Adrenal gland (tissue), 19 donors: ENCODE measurements at places on chromosomes 16 and 17. TPM values are rescaled to one million over a fixed set of nuclear protein-coding genes. Genes with fewer than 3 reads are reported as not detected.

USP43 gene
- 0.32 TPM for total RNA-seq

RSAD1 gene
- total RNA-seq, result 32.1 TPM

CCDC102A gene
- 2.2 TPM for total RNA-seq

SDR42E1 gene
- 0.34 TPM for total RNA-seq

TBC1D3C gene
- not detected for total RNA-seq

TERB1 gene
- not detected for total RNA-seq

GRCh38 chr17:1186214-1186820 is 6.5 kb upstream of the ABR start:
- H3K4me3 ChIP-seq, result no peak overlapping the region
- no peak for DNase-seq
- H3K27me3 ChIP-seq, result no peaks in the 10 kb centered on the region
- H3K36me3 ChIP-seq, result no peaks in the 10 kb centered on the region
- H3K27ac ChIP-seq, result no peak overlapping the region

DNA sequence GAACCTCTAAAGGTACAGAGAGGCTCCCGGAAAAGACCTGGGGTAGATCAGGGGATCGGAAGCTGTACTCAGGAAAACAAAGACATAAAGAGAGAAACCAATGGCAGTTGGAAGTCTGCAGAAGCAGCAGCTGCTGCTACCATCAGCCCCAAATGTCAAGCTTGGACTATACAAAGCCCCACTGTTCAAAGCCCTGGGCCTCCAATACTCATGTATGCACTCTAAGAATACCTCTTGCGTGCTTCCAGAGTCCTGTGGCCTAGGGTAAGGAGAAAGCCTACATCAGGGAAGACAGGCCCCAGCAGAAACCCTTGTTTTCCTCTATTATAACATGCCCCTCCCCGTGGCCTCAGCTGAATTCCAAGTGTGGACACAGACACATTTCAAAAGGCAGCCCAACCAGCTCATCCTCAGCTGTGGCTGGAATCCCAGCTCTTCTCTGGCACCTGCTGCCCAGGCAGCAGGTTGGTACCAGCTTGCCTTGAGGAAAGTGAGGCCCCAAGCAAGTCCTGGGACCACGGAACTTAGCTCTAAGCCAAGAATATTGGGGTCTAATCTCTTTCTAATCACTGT is 19.3 kb upstream of the MTMR4 start:
- H3K4me3 ChIP-seq, result no peak overlapping the region
- no peak overlapping the region for H3K27ac ChIP-seq
- no peaks in the 10 kb centered on the region for H3K36me3 ChIP-seq
- H3K4me1 ChIP-seq, result peaks cover 43% of the 10 kb centered on the region
- no peak for DNase-seq

- peaks cover 94% of the 10 kb centered on the region for H3K27me3 ChIP-seq
- no peak for DNase-seq
- H3K4me1 ChIP-seq, result peaks cover 25% of the 10 kb centered on the region
- H3K27ac ChIP-seq, result no peak overlapping the region
- no peaks in the 10 kb centered on the region for H3K36me3 ChIP-seq
Measured at GRCh38 chr17:37740915-37741314, 3.9 kb downstream of the HNF1B start.

- H3K27ac ChIP-seq, result peak overlapping the region; percentile 44
- H3K36me3 ChIP-seq, result peaks cover 67% of the 10 kb centered on the region
- H3K27me3 ChIP-seq, result no peaks in the 10 kb centered on the region
- H3K4me3 ChIP-seq, result no peak overlapping the region
Measured at GRCh38 chr16:71927383-71927782, 32.1 kb downstream of the IST1 start.

GRCh38 chr16:56282451-56282850 is 91.2 kb downstream of the GNAO1 start:
- H3K27ac ChIP-seq, result no peak overlapping the region
- H3K4me3 ChIP-seq, result no peak overlapping the region
- no peak for DNase-seq
- no peaks in the 10 kb centered on the region for H3K27me3 ChIP-seq
- H3K4me1 ChIP-seq, result no peaks in the 10 kb centered on the region
- H3K36me3 ChIP-seq, result no peaks in the 10 kb centered on the region

DNA sequence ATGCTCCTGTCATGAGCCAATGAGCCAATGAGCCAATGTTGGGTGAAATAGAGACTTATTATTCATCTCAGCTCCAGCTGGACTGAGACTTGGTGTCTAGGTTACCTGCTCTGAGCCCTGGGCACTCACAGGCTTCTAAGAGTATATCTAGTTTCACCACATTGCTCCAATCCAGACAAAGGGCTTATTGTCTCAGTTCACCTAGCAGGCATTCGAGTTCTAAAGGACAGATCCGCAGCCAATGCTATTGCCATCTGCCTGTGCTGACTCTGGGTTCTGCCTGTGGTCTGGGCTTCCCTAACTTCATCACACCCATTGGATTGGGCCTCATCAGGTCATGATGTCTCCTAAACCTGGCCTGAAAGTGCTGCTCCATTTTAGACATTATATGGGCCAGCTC is 66.1 kb upstream of the HS3ST4 start:
- no peaks in the 10 kb centered on the region for H3K36me3 ChIP-seq
- no peak for DNase-seq
- H3K27ac ChIP-seq, result no peak overlapping the region
- H3K4me3 ChIP-seq, result no peak overlapping the region
- H3K4me1 ChIP-seq, result no peaks in the 10 kb centered on the region

DNA sequence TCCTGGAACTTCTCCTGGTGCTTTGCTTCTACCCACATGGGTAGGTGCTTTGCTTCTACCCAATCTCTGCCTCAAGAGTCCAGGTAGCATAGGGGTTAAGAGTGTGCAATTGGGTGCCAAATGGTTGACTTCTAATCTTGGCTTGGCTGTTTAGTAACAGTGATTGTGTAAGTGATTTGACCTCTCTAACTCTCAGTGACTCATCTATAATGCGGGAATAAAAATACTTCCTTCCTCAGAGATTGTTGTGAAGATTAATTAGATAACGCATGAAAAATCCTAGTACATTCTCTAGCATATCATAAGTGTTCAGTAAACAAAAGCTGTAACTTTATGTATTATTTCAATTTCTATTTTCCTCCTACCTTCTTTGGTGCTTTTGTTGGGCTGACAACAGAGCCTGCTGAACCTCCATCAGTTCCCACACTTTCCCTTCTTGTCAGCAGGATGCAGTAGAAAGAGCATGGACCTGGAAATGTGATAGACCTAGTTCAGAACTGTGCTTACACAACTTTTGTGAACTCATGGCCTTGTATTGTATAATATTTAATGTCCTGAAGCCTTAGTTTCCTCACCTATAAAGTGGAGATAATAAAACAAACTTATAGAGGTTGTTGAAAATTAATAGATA is 72.9 kb upstream of the SMIM36 start:
- H3K36me3 ChIP-seq, result no peaks in the 10 kb centered on the region
- peaks cover 10% of the 10 kb centered on the region for H3K4me1 ChIP-seq
- no peaks in the 10 kb centered on the region for H3K27me3 ChIP-seq
- H3K27ac ChIP-seq, result peak overlapping the region; percentile 57
- no peak overlapping the region for H3K4me3 ChIP-seq
- no peak for DNase-seq

GRCh38 chr17:76381633-76382350 is 2.6 kb upstream of the SPHK1 start:
- no peak overlapping the region for H3K4me3 ChIP-seq
- peaks cover 35% of the 10 kb centered on the region for H3K4me1 ChIP-seq
- DNase-seq, result peak; percentile 30

DNA sequence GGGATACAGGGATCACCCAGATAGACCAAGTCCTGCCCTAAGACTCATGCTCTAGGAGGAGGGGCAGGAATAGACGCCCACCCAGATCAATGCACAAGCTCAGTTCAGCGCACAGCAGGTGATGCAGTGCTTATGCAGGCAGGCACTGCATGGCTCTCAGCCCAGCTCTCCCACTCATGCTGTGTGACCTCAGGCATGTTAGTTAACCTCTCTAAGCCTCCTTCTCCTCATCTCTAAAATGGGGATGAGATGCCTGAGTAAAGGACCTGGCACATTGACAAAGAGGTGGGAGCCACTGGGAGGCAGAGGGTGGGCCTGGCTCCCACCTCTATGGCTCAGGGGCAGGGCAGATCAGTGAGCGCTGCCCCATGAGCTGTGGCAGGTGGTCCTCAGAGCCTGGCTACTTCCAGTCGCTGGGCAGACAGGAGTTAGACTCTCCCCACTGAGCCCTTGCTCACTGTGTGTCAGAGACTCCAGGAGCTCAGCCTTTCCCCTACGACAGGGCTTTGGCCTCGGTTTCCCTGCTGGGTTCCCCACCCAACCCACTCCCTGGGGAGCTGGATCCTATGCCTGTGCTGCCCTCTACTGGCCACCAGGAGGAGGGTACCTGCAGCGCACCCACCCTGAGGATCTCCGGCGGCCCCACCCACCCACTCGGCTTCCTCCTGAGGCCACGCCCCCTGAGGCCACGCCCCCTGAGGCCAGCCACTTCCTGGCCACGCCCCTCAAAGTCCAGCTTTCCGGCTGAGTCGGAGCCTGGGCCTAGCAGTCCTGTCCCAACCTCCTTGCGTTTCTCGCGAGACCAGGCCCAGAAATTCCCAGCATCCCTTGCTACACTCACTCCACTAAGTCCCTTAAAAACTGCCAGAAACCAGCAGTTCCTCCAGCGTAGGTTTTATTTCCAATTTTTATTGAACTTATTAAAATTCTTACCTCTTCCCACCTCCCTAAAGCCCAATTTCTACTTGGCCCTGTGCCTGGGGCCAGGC is 196.1 kb downstream of the GSG1L start:
- H3K4me3 ChIP-seq, result no peak overlapping the region
- H3K27me3 ChIP-seq, result no peaks in the 10 kb centered on the region
- H3K27ac ChIP-seq, result no peak overlapping the region
- peak; percentile 59 for DNase-seq
- no peaks in the 10 kb centered on the region for H3K4me1 ChIP-seq
- H3K36me3 ChIP-seq, result no peaks in the 10 kb centered on the region

DNA sequence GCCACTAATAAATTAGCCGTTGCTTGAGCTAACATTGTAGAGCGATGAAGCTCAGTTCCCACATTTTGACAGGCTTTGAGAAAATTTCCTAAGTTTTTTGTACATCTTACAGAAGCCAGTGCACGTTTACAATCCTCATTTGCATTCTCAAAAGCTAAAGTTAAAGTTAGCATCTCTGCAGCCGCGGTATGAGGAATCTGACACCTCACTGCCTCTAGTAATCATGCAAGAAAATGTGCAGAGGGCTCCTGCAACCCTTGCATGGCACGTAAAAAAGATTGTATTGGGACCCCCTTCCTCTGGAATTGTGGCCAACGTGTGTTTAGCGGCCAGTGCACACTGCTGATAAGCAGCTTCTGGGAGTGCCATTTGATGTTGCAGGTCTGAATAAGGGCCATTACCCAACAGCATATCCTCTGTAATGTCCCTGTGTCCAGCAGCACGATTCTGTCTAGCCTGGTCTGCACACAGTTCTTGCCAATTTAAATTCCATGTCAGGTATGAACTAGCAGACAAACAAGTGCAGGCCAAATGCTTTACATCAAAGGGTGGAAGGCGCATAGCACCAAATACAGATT is 12.4 kb upstream of the ZNF689 start:
- no peak overlapping the region for H3K4me3 ChIP-seq
- H3K27ac ChIP-seq, result no peak overlapping the region
- H3K36me3 ChIP-seq, result no peaks in the 10 kb centered on the region
- peaks cover 13% of the 10 kb centered on the region for H3K4me1 ChIP-seq
- H3K27me3 ChIP-seq, result no peaks in the 10 kb centered on the region
- no peak for DNase-seq

GRCh38 chr16:83681381-83681956 is 126.3 kb upstream of the HSBP1 start:
- no peaks in the 10 kb centered on the region for H3K27me3 ChIP-seq
- no peak overlapping the region for H3K27ac ChIP-seq
- no peak overlapping the region for H3K4me3 ChIP-seq
- H3K36me3 ChIP-seq, result no peaks in the 10 kb centered on the region
- no peak for DNase-seq
- H3K4me1 ChIP-seq, result no peaks in the 10 kb centered on the region

GRCh38 chr17:16991349-16992009 is 19.6 kb upstream of the TNFRSF13B start:
- no peak overlapping the region for H3K27ac ChIP-seq
- peak; percentile 88 for DNase-seq
- H3K4me1 ChIP-seq, result no peaks in the 10 kb centered on the region
- no peaks in the 10 kb centered on the region for H3K36me3 ChIP-seq

DNA sequence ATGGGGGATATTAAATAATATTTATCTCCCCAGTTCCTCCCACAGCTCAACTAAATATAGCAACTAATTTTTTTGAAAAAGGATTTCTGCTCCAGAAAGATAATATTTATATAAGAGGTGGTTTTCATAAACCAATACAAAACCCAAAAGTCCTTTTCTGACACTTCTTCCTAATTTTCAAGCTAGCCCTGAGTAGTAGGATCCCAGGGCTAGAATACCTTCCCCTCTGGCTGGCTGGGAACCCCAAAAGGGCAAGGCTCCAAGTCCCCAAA is 1.3 kb downstream of the ATP2A3 start:
- no peak for DNase-seq
- H3K36me3 ChIP-seq, result no peaks in the 10 kb centered on the region
- no peak overlapping the region for H3K4me3 ChIP-seq
- H3K27ac ChIP-seq, result no peak overlapping the region

GRCh38 chr16:87826798-87827587 is 42.3 kb downstream of the SLC7A5 start:
- H3K4me3 ChIP-seq, result no peak overlapping the region
- no peak for DNase-seq
- no peak overlapping the region for H3K27ac ChIP-seq
- H3K27me3 ChIP-seq, result no peaks in the 10 kb centered on the region
- no peaks in the 10 kb centered on the region for H3K36me3 ChIP-seq

- H3K4me3 ChIP-seq, result no peak overlapping the region
- DNase-seq, result no peak
- H3K4me1 ChIP-seq, result peaks cover 73% of the 10 kb centered on the region
- H3K36me3 ChIP-seq, result peaks cover 68% of the 10 kb centered on the region
- H3K27ac ChIP-seq, result no peak overlapping the region
Measured at GRCh38 chr17:82243648-82244412, 15.0 kb downstream of the SLC16A3 start.

DNA sequence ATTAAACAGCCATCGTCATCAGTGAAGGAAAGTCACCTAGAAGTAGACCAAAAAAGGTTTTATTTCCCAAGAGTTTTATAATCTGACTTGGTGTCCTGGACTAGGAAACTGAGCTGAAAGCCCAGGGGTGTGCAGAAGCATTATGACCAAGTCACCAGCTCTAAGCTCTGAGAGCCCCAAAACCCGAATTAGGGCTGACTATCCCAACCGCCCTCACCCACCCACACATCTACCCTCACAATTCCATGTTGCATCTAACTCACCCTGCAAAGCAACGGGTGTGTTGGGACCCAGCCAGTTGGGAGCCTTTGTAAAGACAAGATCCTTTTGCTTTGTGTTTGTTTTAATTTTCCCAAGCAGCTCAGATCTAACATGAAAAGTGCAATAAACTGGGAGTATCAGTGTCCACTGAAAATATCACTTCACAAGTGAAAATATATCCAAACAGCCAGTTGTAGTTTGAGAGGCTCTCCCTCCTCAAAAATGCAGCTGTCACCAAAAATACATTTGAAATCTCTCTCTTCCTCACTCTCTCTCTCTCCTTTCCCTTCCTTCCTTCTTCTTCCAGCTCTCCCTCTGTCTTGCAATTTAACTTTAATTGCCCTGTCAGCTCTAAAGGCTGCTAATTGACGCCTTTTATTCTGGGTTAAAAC is 16.2 kb upstream of the NOG start:
- H3K27ac ChIP-seq, result no peak overlapping the region
- no peaks in the 10 kb centered on the region for H3K4me1 ChIP-seq
- H3K36me3 ChIP-seq, result no peaks in the 10 kb centered on the region
- H3K4me3 ChIP-seq, result no peak overlapping the region
- DNase-seq, result no peak
